ENCODE measurements at places on chromosomes 6 and 20.

DNA sequence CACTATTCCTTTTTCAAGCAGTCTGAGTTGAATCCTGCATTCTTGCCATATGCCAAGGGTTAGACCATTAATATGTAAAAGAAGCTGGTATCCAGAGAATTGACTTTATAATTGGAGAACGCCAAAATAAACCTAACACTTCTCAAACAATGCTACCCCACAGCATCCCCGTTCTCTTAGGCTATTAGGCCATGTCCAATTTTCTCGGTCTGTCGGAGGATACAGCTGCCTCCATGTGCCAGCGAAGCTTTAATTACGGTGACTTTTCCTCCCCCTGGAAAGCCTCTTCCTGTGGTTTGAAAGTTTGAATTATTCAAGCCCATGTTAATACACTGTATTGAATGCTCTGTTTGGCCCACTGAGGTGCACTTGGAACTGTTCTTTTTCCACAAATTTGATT lies 60.5 kb downstream of the HS3ST5 start:
- DNase-seq, result no peak

GRCh38 chr6:158718461-158719046 lies 68.7 kb downstream of the SYTL3 start:
- no peak for DNase-seq

DNA sequence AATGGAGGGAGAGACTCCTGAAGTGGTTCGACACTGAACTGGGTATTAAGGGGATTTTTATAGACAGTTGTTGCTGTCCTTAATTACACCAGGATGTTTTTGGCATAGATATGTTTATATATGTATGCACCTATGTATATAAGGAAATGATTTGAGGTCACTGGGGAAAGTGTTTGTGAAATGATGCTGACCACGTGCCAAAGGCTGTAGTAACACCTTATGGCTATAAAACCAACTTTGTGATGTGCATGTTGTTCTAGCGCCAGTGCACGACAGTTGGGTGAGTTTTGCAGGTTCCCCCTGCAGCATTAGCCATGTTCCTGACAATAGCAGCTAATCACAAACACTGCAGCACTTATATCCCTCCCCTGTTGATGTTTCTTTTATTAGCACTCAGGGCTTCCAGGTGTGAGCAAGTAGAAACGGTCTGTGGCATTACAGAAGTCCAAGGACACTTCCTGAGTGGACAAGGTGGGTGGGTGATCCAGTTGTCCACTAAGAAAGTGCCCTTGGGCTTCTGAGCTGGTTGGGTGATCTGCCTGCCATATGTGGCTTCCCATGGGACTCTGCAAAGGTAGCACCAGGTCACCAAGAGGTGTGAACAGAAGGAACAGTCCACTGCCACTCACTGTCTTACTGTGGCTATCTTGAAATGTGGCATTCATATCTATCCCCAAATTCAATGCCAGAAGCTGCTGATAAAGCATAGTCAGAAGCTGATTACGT lies 63.0 kb upstream of the RBM24 start:
- DNase-seq, result no peak

- no peak for DNase-seq
Observed at GRCh38 chr6:3195695-3196497, 31.6 kb downstream of the TUBB2B start.

GRCh38 chr6:130296854-130297253 lies 69.0 kb upstream of the TMEM200A start:
- DNase-seq, result no peak

DNA sequence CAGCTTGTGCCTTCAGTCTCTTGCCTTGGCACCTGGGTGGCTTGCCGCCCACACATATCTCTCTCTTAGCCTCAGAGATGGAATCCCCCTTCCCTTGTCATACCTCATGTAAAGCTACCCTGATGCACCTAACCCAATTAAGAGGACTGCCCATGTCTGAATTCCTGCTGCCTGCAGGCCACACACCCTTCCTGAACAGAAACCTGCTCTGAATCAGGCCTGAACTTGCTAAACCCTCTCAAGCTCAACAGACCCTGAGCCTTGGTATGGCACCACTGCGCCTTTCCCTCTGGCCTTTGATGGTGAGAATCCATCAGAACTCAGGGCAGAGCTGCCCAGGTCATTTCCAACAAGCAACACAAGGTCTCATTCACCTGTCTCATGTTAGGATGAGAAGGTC lies 5.2 kb downstream of the RAET1G start:
- DNase-seq, result no peak

- no peak for DNase-seq
Observed at GRCh38 chr20:5469111-5469510, 152.4 kb upstream of the PROKR2 start.

- DNase-seq, result no peak
Observed at GRCh38 chr6:97778290-97779038, 495.4 kb upstream of the MMS22L start.

DNA sequence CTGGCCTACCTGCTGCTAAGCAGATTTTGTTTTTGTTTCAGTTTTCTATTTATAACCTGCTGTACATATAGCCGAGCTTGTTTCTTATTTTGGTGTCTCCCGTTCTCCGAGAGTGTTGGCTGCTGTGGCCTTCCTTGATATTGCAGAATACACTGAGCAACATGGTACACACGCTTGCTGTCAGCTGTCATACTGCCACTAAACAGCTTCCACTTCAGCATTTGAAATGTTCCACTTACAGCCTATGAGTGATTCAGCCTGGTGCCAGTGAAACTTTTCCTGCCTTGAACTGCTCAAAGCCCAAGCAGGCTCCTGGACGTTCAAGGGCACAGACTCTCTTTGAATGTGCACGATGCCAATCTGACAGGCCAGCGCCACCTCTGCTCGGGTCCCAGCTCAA lies 87.1 kb downstream of the PSMG4 start:
- DNase-seq, result no peak

DNA sequence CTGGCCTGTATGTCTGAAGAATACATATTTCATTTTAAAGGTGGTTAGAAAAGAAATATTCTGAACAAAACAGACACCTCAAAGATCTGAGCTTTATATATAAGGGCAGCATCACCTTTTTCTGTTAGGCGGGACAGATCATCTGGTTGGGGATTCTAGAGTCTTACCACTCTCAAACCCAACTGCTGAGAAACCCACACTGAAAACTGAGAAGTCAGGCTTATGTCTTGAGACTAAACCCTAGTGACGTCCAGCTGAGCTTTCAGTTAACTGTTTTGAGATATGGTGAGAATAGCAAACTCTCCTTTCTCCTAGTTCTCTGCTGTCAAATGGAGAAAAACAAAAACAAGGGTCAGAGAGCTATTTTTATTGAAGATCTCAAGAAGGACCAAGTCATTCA lies 63.7 kb upstream of the CCN6 start:
- no peak for DNase-seq

DNA sequence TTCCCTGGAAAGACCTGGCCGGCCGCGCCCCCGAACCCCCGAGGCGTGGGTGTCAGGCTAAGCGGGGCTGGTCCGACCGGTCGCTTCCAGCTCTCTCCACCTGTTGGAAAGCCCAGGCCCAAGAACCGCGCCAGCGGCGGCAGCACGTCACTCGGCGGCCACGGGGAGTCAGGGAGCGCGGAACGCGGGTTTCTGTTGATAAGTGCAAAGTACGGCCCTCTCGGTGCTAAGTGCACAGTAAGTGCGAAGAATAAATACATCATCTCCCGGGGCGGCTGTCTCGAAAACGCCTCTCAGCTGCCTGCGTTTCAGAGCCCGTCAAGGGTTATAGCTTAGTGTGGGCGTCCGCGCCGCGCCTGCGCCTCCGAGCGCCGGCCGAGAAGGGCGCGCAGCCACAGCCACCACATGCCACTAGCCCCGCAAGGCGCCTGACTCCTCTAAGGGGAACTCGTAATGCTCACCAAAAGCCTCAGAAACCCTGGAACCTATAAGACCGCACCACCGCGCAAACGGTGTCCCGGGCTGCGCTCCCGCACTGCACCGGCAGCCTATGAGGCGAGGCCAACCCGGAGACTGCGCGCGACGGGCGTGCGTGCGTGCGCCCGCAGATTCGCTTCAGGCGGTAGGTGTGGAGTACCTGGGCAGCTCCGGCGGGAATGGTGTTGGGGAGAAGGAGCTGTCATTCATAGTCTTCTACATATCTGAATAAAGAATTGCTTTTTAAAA lies 9.2 kb upstream of the TBX18 start:
- DNase-seq, result no peak

DNA sequence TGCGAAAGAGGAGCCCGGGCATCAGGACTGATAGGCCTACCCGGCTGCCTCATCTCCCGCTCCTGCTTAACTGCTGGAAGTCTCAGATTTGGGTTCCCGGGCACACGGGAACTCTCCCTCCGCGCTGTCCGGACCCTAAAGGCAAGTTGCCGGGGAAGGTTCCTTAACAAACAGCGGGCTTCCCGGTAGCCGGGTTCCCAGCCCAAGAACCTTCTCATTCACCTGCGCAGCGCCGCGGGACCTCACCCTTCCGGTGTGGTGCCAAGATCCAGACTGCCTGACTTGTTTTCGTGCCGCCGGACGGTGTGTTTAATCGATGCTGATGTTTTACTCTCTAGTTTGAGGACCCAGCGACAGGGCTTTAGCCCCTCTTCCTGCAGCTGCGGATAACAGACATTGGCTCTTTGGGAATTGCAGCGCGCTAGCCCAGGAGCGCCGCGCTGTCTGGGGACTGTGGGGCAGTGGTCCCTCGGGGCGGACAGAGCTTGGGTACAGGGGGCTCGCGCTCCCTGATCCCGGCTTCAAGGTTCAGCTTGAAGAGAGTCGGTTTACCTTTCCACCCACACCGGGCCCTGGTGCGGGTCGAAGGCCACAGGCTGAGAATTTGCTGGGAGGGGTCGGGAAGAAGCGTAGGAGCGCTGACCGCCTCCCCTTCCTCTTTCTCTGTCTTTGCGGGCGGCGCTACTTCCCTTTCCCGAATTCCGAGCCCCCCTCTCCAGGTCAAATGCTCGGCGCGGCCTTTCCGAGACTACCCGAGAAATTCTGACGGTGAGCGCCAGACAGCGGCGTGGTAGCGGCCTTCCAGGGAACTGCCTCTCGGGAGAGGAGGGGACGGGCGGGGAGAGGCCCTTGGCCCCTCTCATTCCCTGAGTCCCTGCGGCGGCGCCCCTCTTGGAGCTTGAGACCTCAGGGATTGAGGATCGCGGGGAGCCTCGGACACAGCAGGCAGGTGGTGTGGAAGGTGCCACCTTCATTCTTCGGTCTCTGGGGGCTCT lies 17.2 kb downstream of the ABT1 start:
- no peak for DNase-seq

DNA sequence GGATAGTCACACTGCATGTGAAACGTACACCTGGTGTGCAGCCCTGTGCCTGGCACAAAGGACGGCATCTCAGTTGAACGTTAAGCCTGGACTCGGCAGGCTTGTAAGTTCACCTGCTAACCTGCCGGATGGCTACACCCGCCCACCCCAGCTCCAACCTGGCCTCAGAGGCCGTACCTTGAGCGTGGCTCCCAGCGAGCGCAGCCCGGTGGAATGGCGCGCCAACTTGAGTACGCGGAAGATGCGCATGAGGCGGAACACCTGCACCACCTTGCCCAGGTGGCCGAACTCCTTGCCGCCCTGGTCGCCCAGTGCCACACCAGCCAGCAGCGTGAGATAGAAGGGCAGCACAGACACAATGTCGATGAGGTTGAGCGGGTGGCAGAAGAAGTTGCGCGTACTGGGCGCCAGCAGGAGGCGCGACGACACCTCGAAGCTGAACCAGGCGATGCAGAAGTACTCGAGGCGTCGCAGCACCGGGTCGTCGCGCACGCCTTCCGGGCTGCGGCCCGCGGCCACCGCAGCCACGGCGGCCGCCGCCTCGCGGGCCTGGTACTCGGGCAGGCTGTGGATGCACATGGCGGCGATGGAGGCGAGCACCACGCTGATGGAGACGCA lies 3.3 kb downstream of the KCNS1 start:
- DNase-seq, result peak; percentile 28

- DNase-seq, result no peak
Observed at GRCh38 chr6:27863962-27864905, 48.0 kb downstream of the OR2B2 start.

DNA sequence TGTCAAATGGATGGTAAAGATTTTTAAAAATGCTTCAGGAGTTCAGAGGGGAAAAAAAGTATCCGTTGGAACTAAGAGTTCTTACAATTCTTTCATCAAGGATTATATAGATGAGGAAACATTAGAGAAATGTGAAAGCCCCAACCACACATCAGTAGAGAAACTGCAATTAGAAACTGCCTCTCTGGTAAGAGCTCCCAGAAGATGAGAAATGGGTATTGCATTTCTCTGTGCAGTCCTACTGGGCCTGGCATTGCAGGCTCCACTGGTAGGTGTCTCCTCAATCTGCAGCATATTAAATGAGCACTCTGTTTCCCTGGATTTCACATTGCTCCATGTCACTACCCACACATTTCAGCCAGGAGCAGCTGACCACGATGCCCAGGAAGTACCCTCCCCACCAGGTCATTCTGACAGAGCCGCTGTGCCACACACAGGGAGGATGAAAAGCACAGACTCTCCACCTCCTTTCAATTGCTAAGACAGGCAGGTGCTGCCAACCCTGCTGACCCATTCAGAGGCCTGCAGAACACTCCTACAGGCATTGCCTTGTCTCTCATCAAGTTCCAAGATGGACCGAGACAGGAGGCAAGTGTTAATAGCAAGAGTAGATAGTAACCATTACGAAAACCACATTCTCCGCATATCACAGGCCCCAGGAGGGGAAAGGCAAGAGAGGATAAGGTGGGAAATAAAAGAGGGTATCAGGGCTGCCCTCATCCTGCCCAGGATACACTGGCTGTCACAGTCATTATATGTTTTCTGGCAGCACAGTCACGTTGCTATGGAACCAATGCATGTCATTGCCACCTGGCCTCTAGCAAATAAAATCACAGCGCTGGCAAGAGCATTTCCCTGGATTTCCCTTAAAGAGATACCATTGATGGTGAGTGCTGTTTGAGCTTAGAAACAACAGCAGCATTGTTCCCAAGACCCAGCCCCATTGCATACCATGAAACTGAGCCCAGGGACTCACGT lies 241.7 kb downstream of the ATXN1 start:
- DNase-seq, result no peak

DNA sequence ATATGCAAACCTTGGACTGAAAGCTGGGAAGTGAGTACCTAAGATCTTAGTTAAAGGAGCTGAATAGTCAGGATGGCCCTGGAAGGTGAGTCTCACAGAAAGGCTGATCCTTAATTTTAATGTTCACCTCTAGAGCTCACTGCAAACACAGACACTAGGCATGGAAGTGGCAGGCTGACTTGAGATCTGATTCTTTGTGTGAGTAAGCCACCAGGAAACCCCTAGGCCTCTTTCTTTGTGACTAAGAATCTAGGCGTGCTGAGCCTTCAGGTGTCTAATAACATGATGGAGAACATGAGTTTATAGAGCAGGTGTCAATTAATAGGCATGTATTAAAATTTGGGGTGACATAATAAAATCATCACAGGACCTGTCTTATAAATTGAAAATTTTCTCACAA lies 642.2 kb downstream of the EYS start:
- DNase-seq, result no peak

DNA sequence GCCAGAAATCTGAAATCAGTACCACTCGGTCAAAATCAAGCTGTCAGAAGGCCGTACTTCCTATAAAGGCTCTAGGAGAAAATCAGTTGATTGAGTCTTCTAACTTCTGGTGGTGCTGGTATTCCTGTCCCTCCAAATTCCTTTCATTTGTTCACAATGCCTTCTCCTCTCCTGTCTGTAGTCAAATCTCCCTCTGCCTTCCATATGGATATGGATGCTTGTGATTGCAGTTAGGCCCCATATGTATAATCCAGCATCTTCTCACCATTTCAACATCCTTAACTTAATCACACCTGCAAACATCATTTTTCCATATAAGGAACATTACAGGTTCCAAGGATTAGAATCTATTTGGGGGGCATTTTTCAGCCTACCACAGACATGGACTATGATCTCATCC lies 287.8 kb upstream of the THEMIS start:
- DNase-seq, result no peak

GRCh38 chr20:63513207-63513606 lies 7.4 kb upstream of the PPDPF start:
- no peak for DNase-seq

- DNase-seq, result no peak
Observed at GRCh38 chr20:63167026-63167917, 48.7 kb downstream of the YTHDF1 start.

Measured in T-helper 1 cell (primary cell).